ENCODE measurements at places on chromosomes 2 and 18.

- no peak for DNase-seq
Observed at GRCh38 chr2:230849633-230850357, 14.9 kb upstream of the ITM2C start.

- DNase-seq = peak; percentile 54
Observed at GRCh38 chr18:76450452-76451395, 44.3 kb downstream of the ZNF516 start.

- no peak for DNase-seq
Observed at GRCh38 chr2:97707362-97708047, 5.9 kb upstream of the ZAP70 start.

DNA sequence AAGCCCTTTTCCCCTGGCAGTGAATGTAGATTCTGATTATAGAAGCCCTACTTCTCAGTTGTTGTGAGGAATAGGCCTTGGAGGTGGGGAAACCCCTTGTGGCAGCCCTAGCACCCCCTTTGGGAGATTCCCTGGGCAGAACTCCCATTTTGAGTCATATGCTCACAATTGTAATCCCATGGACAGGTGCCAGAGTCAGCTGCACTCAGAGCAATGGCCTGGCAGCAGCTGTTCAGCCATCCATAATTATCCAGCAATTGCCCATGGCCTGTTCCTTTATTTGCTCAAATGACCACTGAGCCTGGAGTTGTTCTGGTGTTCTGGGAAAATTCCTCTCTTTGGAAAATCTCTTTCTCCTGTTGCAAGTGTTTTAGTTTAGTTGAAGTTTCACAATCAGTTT lies 71.7 kb downstream of the PTRHD1 start:
- DNase-seq = peak; percentile 58

DNA sequence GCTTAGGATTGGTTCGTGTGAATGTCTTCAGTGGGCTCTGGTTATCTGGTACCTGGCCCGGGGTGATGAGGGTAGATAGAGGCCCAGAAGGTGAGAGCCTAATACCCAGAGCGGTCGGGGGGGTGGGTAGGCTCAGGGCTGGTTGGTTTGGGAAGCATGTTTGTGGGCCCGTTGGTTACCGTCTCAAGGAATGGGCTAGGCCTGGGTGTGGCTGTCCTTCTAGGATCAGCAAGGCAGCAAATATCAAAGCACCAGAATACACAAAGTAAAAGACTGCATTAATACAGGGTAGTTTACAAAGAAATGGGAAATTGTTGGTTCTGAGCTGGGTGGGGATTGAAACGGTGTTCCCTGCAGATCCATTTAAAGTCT lies 6.0 kb upstream of the IL1R2 start:
- DNase-seq = no peak
